ENCODE measurements at places on chromosomes 7 and 10. TPM values are rescaled to one million over a fixed set of nuclear protein-coding genes. Genes with fewer than 3 reads are reported as not detected.

The KMT2E gene
- total RNA-seq: 81.0 TPM

The ADAMTS14 gene
- total RNA-seq: not detected

The OR2A5 gene
- not detected for total RNA-seq

The KLF14 gene
- total RNA-seq: not detected

GRCh38 chr7:23531794-23532489 is at the start of gene TRA2A:
TRA2A (minus strand) TSS chr7:23531981; CDS start chr7:23531824, 157 bp downstream.
- DNase-seq: peak; percentile 93
- H3K27ac ChIP-seq: peak within 1 kb of the TSS; percentile 100
- H3K4me3 ChIP-seq: peak within 1 kb of the TSS; percentile 100
- no peaks in the 10 kb centered on the region for H3K36me3 ChIP-seq
- H3K4me1 ChIP-seq: peaks cover 36% of the 10 kb centered on the region

GRCh38 chr7:128045766-128046165 is 14.5 kb upstream of the LRRC4 start:
- peaks cover 6% of the 10 kb centered on the region for H3K4me1 ChIP-seq
- H3K27ac ChIP-seq: no peak overlapping the region
- no peaks in the 10 kb centered on the region for H3K36me3 ChIP-seq
- H3K27me3 ChIP-seq: no peaks in the 10 kb centered on the region
- no peak for DNase-seq
- H3K4me3 ChIP-seq: no peak overlapping the region

- no peak overlapping the region for H3K27ac ChIP-seq
- no peak for DNase-seq
- no peaks in the 10 kb centered on the region for H3K4me1 ChIP-seq
- H3K4me3 ChIP-seq: no peak overlapping the region
- no peaks in the 10 kb centered on the region for H3K27me3 ChIP-seq
Measured at GRCh38 chr7:137875746-137876145, 29.0 kb upstream of the DGKI start.

DNA sequence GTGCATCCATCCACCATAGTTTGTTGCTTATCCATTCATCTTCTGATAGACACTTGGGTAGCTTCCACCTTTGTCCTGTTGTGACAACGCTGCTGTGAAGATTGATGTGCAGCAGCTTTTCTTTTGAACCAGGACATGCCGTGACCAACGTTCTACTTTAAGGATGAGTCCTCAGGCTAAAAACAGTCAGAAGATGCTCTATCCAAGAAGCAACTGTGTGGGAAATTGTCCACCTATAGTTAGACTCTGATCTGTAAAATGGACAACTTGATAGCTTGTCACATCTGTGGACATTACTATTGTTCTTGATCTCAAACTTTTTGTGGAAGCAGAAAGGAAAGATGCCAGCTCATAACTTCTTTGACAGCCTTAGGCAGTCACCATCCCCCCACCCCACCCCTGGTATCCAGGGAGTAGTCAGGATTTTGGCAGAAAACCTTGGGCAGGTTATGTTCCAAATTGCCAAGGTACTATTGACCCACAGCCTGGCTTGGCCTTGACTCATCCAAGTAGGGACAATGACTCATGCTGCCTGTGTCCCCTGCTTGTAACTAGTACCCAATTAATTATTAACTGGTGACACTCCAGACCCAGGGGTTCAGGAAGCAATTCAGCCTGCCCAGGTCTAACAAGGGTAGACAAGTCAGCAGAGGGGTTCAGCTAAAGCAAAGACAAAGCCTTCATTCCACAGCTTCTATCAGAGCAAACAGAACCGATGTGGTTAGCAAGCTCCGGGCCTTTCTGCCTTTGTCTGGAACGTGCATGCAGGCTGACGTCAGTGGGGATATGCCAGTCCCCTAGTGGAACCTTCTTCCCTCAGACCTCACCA is 99.6 kb upstream of the ANLN start:
- H3K4me3 ChIP-seq: no peak overlapping the region
- DNase-seq: no peak
- H3K27me3 ChIP-seq: no peaks in the 10 kb centered on the region
- peaks cover 48% of the 10 kb centered on the region for H3K4me1 ChIP-seq
- H3K36me3 ChIP-seq: no peaks in the 10 kb centered on the region

DNA sequence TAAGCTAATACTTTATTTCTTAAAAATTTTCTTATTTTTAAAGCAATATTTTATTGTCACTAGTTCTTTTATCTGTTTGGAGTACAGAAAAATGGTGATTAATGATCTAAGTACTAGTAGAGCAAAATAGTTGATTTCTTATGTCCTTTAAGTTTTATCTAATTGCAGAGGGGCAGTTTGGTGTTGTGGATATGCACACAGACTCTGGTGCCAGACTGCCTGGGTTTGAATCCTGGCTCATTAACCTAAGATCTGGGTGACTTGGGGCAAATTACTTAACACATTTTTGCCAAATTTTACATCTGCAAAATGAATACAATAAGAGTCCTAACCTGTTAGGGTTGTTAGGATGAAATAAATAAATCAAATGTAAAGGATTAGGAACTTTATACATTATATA is 10.7 kb upstream of the PRPS1L1 start:
- H3K4me3 ChIP-seq: no peak overlapping the region
- H3K27me3 ChIP-seq: no peaks in the 10 kb centered on the region
- no peak for DNase-seq
- no peak overlapping the region for H3K27ac ChIP-seq
- no peaks in the 10 kb centered on the region for H3K4me1 ChIP-seq

- H3K4me1 ChIP-seq: no peaks in the 10 kb centered on the region
- no peak overlapping the region for H3K4me3 ChIP-seq
- no peak overlapping the region for H3K27ac ChIP-seq
- no peak for DNase-seq
Measured at GRCh38 chr10:517241-517830, 172.1 kb downstream of the DIP2C start.

- no peak for DNase-seq
- no peaks in the 10 kb centered on the region for H3K4me1 ChIP-seq
- H3K27me3 ChIP-seq: no peaks in the 10 kb centered on the region
- H3K36me3 ChIP-seq: peaks cover 3% of the 10 kb centered on the region
Measured at GRCh38 chr7:135441791-135442190, 68.1 kb downstream of the CNOT4 start.

DNA sequence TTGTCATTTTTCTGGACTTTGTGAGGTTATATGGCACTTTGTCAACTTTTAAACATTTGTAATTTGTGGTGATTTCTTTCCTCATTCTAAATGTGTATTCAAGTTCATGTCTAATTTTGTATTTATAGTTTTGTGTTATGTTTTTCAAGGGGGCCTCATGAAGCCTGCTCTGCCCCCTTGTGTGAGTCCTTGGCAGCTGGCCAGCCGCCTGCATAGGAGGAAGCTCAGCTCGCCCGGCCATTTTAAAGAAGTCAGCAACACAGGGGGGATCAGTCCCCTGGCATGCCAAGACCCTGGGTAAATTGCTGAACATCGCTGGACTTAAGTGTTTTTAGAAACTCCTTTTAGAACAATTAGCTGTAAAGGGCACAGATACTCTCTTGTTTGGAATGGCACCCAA is 123.0 kb downstream of the ANLN start:
- no peaks in the 10 kb centered on the region for H3K4me1 ChIP-seq
- H3K27ac ChIP-seq: no peak overlapping the region
- no peaks in the 10 kb centered on the region for H3K36me3 ChIP-seq
- no peak overlapping the region for H3K4me3 ChIP-seq
- no peaks in the 10 kb centered on the region for H3K27me3 ChIP-seq

The PNLIPRP2 gene
- not detected for total RNA-seq

- H3K27ac ChIP-seq: no peak overlapping the region
- DNase-seq: no peak
- no peak overlapping the region for H3K4me3 ChIP-seq
- H3K36me3 ChIP-seq: no peaks in the 10 kb centered on the region
Measured at GRCh38 chr7:47937065-47937687, 11.1 kb downstream of the PKD1L1 start.

The PON1 gene
- not detected for total RNA-seq

- H3K27ac ChIP-seq: no peak overlapping the region
- peaks cover 6% of the 10 kb centered on the region for H3K27me3 ChIP-seq
- H3K36me3 ChIP-seq: no peaks in the 10 kb centered on the region
- no peak for DNase-seq
- no peaks in the 10 kb centered on the region for H3K4me1 ChIP-seq
Measured at GRCh38 chr10:128540781-128541761, 414.8 kb upstream of the MKI67 start.
